ENCODE measurements at places on chromosomes 16 and 17.
A peak's percentile ranks its signal among the peaks of the same experiment; 100 is the strongest.

GRCh38 chr16:12532871-12533610 lies 270.6 kb downstream of the CPPED1 start:
- no peak for DNase-seq

DNA sequence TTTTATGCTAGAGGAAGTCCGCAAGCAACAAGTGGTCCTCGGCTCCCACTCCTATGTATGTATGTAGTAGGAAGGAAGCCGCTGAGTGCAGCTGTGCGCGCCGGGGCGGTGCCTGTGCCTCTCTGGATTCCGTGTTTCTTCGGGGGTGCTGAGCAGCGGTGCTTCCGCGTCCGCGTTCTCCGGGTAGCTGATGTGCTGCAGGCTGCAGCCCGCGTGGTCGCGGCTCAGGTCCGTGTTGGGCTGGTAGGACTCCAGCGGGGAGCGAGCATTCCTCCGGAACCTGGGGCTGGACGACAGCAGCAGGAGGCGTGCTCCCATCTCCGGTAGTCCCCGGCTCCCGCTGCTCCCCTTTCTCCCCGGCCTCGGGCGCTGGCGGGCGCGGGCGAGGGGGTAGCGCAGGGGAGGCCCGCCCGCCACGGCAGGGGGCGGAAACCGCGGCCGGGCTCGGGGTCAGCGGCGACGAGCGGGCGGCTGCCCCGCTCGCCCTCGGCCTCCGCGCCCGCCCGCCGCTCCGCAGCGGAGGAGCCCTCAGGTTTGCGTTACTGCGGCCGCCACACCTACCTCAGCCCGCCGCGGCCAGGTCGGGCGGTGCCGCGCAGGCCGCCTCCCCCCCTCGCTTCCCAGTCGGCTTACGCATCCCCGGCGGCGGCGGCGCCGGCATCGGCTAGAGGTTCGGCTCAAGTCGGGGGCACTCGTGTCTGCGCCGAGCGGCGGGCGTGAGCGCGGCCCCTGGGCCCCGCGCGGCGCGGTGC lies 487 bp downstream of the C17orf67 start:
- peak; percentile 68 for DNase-seq

DNA sequence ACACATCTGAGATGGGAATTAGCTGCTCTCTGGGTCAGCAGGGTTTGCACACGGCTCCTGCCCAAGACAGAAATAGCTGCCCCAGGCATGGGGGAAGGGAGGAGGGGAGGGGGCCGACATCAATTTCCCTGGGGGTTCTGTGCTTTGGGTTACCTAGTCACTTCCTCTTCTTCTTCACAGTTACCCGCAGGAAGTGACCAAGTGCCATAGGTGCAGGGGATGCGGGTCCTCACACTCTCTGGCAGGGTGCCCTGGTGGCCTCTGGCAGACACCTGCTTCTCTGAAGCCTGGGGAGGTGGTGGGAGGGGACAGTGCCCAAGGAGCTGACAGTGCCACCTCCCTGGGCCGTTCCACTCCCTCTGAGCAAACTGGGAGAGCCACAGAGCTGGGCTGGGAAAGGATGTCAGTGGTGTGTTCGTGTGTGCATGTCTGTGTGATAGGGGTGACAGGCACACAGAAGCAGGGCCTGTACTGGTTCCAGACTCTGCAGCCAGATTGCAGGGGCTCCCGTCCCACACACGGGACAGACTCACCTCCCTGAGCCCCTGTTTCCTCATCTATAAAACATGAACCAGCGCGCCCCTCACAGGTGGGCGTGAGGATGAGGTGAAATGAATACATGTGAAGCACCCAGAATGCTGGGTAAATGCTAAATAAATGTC lies 18.2 kb downstream of the SCN4A start:
- DNase-seq, result peak; percentile 53

DNA sequence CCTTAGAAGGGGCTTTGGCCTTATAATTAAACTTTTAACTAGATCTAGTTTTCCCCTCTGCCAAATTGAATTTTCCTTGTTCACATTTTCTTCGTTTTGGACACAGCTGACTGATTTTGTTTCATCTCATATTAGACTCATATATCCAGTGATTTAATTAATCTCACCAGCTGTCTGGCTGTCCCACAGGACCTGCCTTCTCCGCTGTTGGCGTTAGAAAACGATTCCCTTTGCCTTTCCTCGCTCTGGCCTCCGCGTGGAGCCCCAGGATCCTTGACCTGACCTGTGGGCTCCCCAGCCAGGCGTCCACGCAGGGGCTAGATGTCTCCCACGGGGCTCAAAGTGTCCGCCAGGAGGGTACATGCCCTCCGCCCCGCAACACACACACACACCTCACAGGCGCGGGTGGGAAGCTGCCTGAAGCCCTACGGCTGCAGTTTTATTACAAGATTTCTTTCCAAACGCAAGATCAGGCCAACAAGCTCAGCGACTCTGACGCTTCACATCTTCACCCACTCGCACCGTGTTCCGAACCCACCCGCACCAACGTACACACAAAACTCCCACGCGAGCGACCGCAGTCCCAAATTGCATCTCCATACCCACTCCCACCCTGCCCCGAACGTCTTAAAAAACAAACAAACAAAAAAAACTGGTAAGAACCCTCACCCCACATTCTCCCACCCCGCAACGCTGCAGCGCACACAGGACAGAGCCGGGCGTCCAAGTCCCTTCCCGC lies 1.1 kb downstream of the RPRML start:
- DNase-seq, result no peak

GRCh38 chr17:7409716-7410115 lies 2.1 kb downstream of the NLGN2 start:
- no peak for DNase-seq

GRCh38 chr17:41304091-41304490 lies 1.4 kb upstream of the KRTAP29-1 start:
- no peak for DNase-seq

DNA sequence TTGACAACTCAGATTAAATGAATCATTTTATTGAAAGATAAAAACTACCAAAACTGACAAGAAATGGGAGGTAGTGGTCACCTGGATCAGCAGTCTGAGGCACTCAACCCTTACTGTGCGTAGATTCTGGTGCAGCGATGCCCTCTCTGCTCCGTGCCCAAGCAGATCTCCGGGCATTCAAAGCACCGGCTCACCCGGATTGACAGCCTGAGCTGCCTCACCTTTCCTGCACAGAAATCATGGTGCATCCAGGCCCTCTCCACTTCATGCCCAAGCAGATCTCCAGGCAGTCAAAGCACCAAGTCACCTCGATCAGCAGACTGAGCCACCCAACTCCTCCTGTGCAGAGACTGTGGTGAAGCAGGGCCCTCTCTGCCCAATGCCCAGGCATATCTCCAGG lies 196.8 kb downstream of the CA10 start:
- DNase-seq, result no peak

DNA sequence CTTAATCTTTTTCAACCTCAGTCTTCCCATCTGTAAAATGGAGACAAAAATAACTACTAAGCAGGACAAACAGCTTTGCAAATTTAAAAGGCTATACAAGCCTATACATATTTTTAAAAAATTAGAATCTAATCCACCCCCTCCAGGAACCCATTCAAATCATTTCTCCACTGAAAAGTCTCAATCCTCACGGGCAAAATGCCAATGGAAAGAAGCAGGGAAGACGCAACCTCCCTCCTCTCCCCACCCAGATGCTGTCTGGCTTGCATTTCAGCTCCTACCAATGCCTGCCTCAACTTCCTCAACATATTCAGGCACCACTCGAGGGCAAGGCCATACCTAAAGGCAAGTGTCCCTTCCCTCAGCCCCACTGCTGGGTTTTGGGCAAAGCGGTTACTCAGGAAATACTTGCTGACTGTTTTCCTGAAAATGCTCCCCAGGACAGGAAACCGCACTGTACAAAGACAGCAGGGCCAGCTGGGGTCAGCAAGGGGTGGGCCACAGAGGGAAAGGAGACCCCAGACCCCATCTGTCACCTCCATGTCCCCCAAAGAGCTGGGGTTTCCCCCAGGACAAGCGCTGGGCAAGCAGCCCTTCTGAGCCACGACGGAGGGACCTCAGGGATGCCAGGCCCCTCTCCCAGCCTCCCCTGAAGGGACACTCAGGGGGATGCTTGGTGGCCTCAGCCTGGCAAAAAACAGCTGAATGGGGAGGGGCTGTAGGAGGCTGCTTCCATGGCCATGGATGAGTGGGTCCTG lies 47.7 kb upstream of the DOC2B start:
- no peak for DNase-seq

- no peak for DNase-seq
These were observed 382 bp downstream of the PITPNA start for GRCh38 chr17:1562176-1562643.

DNA sequence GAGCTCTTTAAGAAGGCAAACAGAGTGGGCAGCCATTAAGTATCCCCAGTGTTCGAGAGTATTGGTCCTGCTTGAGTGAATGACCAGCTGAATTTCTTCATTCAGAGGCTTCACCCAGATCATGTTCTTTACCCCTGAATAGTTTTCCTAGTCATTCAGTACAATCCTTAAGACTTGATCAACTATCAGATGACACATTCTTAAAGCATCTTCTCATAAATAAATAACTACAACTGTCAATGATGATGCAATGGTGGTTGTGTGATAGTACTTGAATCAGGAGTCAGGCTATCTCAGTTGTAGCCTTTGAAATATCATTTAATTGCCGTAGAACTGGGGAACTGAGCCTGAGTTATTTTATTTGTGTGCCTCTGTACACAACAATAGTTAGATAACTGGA lies 416.8 kb upstream of the CCL2 start:
- DNase-seq, result no peak

GRCh38 chr16:85381738-85382592 lies 231.2 kb upstream of the GSE1 start:
- peak; percentile 96 for DNase-seq

GRCh38 chr17:7437950-7438614 lies 1.2 kb upstream of the FGF11 start:
- peak; percentile 68 for DNase-seq

DNA sequence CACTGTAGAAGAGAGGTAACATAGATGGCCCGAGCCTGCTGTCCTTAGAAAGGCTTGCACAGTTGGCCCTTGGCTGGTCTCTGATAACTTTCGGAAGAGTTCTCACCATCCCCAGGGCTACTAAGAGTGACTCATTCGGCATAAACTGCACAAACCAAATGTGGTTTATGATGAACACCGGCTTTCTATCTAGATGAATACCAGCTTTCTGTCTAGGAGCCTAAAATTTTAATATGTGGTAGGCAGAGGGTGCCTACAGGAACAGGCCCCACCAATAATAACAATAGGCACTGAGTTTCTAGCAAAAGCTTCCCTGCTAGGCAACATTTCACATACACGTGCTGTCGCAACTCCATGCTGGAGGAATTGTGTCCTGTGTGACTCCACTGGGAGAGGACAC lies 15.4 kb downstream of the CNOT1 start:
- no peak for DNase-seq

DNA sequence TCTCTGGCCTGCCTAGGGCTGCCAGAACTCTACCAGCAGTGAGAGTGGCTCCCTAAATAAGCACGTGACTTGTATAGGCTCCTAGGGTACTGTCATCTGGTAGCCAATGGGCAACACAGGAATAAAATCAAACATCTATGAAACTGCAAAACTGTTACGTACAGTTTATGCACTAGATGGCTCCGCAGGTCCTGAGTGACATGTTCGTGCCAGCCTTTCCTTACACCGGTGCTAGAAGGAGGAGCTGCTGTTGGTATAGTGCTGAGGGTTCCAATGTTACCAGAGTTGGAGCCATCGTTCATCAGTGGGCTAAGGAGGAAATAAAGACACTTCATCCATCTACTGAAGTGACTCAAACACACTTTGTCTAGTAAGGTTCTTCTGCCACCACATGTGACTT lies 63.2 kb upstream of the TRAP1 start:
- DNase-seq, result peak; percentile 61

DNA sequence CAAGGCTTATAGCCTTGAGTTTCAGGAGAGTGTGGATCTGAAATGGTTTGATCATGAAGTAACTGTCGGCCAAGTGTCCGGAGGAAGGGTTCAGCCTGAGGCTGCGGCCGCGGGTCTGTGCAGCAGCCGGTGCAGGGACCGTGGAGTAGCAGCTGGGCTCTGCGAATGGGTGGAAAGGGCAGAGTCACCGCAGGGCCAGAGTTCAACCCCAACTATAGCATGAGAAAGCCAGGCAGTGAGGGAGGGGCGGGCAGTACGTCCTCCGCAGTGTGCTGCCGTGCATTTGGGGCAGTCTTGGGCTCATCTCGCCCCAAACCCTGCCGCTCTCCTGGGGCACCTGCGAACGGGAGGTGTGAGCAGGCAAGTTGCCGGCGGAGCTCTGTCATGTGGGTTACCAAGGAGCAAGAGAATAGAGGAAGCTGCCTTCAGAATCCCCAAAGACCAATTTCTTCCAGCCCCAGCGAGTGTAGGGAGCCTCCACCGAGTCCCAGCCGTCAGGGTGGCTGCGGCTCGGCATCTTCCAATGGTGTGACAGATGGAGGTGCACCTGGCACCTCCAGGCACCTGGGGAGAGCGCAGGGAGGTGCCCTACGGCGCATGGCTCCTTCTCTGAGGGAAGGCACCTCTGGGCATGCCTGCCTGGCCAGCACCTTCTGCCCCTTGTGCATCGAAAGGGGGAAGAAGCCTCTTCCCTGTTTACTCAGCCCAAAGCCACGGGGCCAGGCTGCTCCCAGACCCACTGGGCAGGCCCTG lies 87.3 kb downstream of the RPA1 start:
- no peak for DNase-seq

DNA sequence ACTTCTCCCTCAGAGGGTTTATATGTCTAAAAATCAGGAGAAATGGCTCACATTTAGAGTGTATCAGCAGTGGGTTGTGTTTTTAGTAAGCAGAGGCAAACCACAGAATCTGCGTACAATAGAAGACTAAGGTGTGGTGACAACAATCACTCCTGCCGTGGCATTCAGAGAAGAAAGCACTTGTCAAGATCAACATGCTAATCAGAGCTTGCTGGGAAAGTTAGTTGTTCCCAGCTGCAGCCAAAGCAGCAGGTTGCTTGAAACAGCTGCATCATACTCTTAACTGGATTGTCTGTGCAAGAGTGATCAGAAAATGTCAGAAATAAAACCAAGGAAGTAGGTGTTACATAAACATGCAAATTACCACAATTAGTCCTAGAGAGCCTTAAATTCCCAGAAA lies 616.4 kb downstream of the CDH8 start:
- DNase-seq, result no peak

DNA sequence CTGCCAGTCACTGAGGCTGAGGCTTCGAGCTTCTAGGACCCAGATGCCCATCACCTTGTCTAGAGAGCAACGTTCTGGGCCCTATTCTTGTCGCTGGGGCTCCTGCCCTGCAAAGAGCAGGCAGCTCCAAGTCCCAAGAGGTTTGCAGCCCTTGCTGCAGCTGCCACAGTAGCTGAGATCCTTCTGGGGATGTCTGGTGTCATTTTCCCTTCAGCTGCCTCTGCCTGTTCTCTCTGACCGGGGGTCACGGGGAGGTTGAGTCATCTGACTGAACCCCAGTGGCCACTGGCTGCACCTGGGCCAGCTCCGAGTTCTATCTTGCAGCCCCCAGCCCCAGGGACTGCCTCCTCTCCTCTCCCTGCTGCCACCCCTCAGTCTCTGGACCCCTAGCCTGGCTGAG lies 4.9 kb downstream of the WSCD1 start:
- no peak for DNase-seq
